ENCODE measurements at places on chromosomes 12 and 14.

- DNase-seq: no peak
Measured at GRCh38 chr12:100758083-100758482, 36.5 kb upstream of the ANO4 start.

GRCh38 chr12:82097438-82097837 lies 260.7 kb downstream of the CCDC59 start:
- DNase-seq: no peak

DNA sequence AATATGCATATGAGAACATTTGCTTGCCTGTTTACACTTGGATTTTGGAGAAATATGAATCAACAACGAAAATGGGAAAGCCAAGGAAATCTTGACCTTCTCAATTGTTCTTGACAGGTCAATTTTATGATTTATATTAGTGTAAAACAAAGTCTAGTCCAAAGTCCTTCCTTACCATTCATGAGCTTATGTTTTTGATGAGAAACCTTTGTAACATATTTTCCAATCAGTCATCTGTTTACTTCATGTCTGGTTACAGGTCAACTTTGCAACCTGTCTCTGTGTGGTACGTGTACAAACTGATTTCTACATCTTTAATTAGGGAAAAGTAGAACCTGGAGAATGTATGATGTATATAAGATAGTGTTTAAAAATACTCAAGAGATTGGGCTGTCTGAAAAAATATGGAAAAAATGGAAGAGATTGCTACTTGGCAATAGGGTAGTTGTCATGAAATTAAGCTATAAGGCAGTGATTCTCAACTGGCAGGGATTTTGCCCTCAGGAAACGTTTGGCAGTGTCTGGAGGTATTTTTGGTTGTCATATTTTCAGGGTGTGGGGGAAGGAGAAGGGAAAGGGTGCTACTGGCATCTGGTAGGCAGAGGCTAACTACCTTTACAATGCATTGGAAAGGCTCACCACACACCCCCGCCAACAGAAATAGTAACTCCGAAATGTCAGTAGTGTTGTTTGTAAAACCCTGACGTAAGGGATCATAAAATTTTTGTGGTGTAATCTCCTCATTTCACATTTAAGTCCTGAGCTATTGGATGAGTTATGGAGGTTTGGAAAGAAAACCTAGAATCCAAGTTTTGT lies 110.4 kb upstream of the PTPRB start:
- no peak for DNase-seq

GRCh38 chr12:124687174-124687902 lies 119.9 kb upstream of the NCOR2 start:
- no peak for DNase-seq

DNA sequence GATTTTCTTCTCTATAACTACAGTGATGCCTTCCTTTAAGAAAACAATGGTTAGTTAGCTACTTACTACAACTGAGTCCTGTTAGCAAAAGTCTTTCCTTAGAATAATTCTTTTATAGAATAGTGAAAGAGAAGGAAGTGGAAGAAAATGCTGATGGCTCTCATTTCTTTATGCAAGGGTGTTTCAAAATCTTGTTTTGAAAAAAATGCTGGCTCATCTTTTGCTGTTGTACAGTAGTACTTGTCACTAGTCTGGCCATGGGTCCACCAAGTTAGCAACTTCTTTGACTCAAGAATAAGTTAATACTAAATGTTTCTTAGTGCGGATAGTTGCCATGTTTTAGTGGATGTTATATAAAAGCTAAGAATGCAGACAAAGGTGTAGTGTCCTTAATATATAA lies 225.4 kb downstream of the PTPRO start:
- DNase-seq: no peak

All from erythroblast (primary cell).